ENCODE measurements at places on chromosomes 7 and 10. TPM values are rescaled to one million over a fixed set of nuclear protein-coding genes. Genes with fewer than 3 reads are reported as not detected.

DNA sequence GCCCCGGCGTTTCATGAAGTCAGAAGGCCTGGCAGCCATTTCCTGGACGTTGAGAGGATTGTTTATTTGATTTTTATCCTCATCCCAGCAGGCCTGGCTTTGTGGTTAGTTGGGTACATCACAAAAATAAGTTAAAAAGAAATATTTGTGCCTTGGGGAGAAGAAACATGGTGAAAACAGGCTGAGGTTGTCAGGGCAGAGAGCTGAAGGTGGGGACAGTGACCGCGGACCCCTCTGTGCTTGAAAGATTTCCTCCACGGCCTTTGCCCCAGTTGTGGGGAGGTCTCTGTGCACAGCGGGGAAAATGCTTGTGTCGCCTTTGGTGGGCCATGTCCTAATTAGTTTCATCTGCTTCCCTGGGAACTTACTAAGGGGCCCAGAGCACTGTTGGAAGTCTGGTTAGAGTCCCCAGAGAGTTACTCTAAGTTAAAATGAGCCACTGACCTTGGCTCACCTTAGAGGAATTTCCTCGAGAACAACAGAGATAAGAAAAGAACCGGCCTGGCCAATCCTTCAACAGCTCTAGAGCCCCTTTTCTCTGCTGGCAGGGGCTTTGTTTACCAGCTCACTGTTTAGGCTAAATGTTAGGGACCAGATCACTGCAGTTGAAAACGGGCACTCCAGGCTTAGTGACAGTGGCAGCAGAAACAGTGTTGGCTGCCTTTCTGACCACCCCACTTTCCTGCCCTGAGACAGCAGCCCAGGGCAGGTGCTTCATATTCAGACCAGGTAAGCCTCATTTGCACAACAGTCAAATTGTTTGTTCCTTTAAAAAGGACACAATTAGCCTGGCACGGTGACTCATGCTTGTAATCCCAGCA is 37.9 kb downstream of the CRCP start:
- DNase-seq, result peak; percentile 87

DNA sequence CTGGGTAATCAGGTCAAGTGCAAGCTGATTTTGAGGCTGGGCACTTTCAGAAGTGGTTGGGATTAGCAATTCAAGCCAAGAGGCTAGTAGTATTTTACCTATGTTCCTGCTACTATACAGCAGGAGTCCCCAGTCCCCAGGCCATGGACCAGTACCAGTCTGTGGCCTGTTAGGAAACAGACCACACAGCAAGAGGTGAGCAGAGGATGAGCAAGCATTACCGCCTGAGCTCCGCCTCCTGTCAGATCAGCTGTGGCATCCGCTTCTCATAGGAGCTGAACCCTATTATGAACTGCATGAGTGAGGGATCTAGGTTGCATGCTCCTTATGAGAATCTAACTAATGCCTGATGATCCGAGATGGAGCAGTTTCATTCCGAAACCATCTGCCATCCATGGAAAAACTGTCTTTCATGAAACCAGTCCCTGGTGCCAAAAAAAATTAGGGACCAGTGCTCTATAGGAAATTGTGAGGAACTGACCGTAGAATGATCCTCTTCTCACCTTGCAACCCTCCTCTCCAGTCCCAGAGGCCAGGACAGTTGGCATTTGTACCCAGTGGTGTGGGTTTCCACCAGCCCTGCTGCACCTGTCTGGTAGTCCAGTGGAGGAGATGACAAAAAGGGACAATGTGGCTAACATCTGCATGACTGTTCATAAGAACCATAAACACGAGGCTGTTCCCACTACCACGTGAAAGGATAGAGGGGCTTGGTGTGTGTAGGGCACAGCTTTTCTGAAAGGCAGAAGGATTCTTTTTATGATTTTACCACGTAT is 172.5 kb downstream of the KIAA1217 start:
- DNase-seq, result no peak

GRCh38 chr10:74320717-74321116 is 169.7 kb downstream of the ADK start:
- no peak for DNase-seq

- no peak for DNase-seq
Measured at GRCh38 chr10:14971867-14972448, 12.8 kb downstream of the MEIG1 start.

- no peak for DNase-seq
Measured at GRCh38 chr10:96082153-96082552, 38.8 kb downstream of the CCNJ start.

GRCh38 chr7:4878336-4879335 is 4.9 kb downstream of the RADIL start:
- no peak for DNase-seq

DNA sequence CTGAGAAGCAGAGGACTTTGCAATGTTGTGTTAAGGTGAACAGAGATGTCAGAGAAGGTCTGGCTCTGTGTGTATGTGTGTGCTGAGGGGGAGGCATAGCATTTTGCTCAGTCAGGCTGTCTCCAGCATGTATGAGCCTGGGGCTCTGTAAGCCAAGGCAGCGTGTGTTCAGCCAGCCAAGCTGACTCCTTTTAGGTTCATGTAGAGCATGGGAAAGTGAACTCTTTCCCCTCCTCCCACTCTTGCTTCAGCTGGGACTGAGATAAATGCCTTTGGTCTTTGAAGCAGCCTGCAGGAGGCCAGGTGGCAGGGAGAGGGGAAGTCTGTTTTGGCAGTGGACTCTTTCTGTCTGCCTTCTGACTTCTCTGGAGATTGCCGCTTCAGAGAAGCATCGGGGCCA is 3.8 kb downstream of the SFXN2 start:
- peak; percentile 80 for DNase-seq

GRCh38 chr10:78371136-78371535 is 337.5 kb downstream of the RPS24 start:
- no peak for DNase-seq

DNA sequence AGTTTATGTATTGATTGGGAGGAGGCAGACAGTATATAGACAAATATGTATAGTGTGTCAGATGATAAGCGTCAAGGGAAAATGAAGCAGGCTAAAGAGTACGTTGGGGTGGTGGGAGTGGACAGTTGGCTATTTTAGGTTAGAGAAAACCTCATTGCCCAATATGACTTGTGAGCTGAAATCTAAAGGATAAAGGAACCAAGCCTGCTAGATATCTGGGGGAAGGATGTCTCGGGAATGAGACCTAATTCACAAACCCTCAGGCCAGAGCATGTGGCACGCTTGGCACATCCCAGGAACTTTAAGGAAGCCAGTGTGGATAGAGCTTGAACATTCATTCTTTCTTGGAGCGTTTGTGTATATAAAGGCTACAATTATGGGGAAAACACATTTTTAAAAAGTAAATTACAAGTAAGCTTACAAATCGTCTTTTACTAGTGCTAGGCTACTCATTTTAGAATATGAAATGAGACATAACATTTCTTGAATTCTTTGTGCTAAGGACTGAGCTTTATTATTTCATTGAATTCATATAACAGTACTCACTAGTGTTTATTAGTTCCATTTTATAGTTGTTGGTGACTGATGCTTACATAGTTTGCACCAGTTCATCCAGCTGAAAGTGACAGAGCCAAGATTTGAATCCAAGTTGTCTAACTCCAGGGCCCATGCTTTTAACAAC is 9.7 kb downstream of the FHIP2A start:
- DNase-seq, result no peak

GRCh38 chr7:124027236-124027635 is 5.6 kb downstream of the TMEM229A start:
- DNase-seq, result no peak

GRCh38 chr10:127618797-127619196 is 69.7 kb downstream of the NPS start:
- no peak for DNase-seq

DNA sequence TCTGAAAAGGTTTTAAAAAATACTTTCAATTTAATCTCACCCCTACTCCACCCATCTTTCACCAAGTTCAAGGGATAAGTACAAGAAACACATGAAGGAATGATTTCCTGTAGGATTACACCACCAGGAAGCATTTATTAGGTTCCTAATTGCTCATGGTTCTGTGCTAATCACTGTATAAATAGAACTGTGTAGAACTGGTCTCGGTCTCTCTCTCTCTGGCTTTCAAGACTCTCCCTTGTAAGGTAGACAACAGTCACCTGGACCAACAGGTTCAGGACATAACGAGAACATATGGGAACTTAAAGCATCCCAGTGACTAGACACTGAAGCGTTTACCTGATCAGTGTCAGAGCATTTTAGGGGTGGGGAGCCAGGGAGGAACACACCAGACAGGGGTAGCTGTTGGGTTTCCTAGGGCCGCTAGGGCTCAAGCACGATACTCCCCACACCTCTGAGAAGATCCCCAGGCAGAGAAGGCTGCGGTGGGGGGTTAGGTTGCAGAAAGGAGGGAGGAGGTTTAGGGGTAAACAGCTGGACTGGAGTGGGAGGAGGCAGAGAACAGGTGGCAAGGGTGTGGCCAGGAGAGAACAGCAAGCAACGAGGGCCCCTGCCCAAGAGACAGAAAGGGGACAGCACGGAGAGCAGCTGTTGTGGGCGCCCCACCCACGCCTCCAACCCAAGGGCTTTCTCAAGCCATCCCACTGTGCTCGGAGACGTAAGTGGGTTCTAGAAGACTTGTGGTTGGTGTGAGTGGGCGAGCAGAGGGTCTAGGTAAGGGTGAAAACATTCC is 52.5 kb upstream of the USP6NL start:
- DNase-seq, result no peak

- DNase-seq, result no peak
Measured at GRCh38 chr7:22969010-22969431, 44.9 kb downstream of the HYCC1 start.

- peak; percentile 97 for DNase-seq
Measured at GRCh38 chr7:76069238-76069638, 21.3 kb downstream of the MDH2 start.

DNA sequence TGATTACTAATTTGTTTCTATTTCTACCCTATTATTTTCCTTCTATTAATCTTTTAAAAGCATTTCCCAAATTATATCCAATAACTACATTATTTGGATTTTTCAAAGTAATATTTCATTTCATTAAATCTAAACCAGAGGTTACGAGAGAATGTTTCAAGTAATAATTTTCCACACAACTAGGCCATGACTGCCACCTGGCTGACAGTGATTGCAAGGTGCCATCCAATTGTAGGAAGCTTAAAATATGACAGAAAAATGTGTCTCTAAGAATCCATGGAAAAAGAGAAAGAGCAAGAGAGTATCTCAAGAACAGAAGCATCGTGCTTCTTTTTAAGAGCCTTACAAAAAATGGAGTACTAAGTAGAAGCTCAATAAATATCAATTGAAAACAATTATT is 48.7 kb downstream of the TPK1 start:
- DNase-seq, result no peak

GRCh38 chr10:61905837-61906561 is 4.5 kb downstream of the ARID5B start:
- no peak for DNase-seq

GRCh38 chr10:132858121-132859081 is 72.5 kb upstream of the NKX6-2 start:
- no peak for DNase-seq

GRCh38 chr10:128481152-128481840 is 355.1 kb upstream of the MKI67 start:
- no peak for DNase-seq

VIPR2 gene
- not detected for total RNA-seq

ARMC3 gene
- not detected for total RNA-seq

MSMB gene
- total RNA-seq, result not detected

NUTM2A gene
- under 0.01 TPM for total RNA-seq

SNX10 gene
- total RNA-seq, result not detected

NAMPT gene
- 45.3 TPM for total RNA-seq
